ENCODE measurements at places on chromosomes 4 and X.

- no peak for DNase-seq
Measured at GRCh38 chr4:181966104-181966551, 277.1 kb upstream of the TENM3 start.

- no peak for DNase-seq
Measured at GRCh38 chr4:100314057-100314456, 123.8 kb upstream of the DDIT4L start.

- no peak for DNase-seq
Measured at GRCh38 chr4:42609051-42609450, 47.9 kb downstream of the ATP8A1 start.

- DNase-seq = no peak
Measured at GRCh38 chrX:138917781-138918180, 206.3 kb upstream of the FGF13 start.

GRCh38 chr4:43223820-43224219 lies 331.3 kb downstream of the GRXCR1 start:
- no peak for DNase-seq

DNA sequence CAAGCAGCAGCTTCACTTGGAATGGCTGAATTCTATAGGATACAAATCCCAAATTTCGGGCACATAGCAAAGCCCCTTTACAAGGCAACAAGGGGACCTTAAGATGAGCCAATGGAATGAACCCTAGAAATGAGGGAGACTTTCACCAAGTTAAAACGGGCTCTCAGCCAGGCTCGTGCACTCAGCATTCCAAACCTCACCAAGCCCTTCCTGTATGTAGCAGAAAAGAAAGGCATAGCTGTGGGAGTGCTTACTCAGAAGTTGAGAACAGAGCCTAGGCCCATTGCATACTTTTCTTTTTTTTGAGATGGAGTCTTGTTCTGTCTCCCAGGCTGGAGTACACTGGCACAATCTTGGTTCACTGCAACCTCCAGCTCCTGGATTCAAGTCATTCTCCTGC lies 10.8 kb upstream of the HERC5 start:
- no peak for DNase-seq

GRCh38 chr4:121112530-121112929 lies 40.2 kb upstream of the NDNF start:
- DNase-seq = no peak
